AG08395 (cell line): ENCODE measurements at places on chromosomes 7 and 10.

- no peak for DNase-seq
These were observed 172.6 kb downstream of the SKIDA1 start for GRCh38 chr10:21352886-21353285.

- no peak for DNase-seq
These were observed 31.7 kb upstream of the RHOBTB1 start for GRCh38 chr10:60975716-60976115.

DNA sequence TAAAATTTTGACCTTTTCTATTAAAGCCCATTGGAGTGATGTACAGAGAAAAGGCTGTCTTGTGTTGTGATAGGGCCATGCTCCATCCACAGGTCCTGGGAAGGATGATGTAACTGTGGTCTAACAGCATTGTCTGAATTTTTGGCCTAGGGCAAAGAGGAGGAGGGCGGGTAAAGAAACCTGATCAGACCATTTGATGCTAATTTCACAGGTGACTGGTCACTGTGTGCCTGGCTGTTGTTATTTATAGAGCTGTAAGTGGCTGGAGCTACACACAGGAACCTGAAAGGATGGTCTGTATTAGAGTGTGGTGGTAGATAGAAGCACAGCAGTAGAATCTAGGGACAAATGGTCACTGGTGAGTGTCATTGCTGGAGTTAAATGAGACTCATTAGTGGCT is 182.1 kb downstream of the AUTS2 start:
- no peak for DNase-seq

- no peak for DNase-seq
These were observed 1.9 kb upstream of the NDUFB2 start for GRCh38 chr7:140694592-140694991.

- no peak for DNase-seq
These were observed 80.5 kb upstream of the ETV1 start for GRCh38 chr7:14069961-14070360.

DNA sequence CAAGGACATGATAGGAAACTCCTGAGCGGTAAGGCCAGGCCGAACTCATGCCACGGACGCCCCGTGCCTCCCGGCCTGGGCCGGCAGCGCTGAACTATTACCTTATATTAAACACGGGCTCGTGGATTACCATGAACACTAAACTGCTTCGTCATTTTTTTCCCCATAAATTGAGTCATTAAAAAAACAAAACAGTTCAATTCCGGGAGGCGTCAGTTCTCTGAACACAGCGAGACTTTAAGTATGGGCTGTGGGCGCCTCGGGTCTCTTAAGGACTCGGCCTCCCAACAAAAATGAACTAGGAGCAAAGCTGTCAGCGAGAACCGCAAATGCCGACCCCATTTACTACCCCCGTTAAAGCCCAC is 519 bp downstream of the PITRM1 start:
- peak; percentile 39 for DNase-seq

DNA sequence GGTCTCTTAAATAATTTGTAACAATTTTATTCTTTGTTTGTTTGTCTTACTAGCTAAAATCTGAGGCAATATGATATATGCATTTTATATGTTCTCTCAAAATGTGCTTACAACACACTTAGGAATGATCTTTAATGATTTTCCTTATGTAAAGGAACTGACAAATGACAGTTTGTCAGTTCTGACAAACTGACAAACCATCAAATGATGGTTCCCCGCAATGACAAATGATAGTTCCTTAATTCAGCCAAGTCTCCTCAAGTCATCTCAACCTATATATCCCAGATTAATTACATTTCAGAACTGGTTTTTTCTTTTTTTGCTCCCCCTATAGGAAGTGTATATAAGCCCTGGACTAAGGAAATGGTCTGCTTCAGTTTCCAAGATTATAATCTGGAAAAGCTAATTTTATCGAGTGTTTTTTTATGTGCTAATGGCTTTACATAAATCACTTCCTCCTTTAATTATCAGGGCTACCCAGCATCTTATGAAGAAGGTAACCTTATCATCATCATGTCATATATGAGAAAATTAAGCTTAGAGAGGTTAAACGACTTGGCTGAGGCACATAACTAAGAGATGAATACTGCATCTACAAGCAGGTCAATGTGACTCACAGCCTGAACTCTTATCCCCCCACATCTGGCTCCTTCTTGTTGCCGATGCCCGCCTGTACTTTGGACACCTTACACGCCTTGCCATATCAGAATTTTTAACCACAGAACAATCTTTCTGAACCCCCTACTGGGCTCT is 75.1 kb downstream of the RELN start:
- DNase-seq, result no peak

- DNase-seq, result no peak
These were observed 108.6 kb downstream of the ARHGAP22 start for GRCh38 chr10:48496105-48496830.

- no peak for DNase-seq
These were observed 1.5 kb downstream of the PCLO start for GRCh38 chr7:83161186-83161585.

DNA sequence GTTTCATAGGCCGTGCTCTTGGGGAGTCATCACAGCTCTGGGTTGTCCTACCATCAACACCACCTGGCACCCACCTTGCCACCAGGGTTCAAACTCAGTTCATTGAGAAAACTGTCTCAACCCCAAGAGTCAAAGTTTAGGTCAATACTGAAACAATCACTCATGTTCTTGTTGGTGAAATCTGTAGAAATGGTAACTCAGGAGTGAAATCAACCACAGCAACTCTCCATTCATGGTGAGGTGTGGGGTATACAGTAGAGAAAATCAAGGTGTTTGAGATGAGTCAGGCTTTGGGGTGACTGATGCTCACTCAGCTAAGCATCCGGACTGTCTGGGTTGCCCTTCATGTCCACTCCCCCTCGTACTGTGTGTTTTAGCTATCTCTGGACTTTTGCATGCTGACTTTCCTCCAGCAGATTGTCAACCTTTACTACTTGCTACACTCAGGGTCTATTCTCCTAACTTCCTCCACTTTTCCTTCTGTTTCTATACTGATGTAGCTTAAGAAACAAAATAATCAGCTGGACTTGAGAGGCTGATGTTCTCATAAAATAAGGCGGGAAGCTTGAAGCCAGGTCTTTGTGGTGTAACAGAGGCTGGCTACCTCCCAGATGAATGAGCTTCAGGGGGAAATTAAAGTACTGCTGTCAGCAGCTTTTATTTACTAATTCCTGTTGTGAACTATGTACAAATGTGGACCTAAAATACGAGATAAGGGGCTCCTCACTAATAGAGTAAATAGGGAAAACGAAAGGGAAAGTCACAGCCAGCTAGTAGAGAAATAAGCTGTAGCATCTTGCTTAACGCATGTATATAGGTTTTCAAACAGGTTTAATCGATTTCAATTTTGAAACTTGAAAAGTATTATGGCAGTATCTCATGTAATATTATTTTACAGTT is 173.6 kb upstream of the AKR1E2 start:
- no peak for DNase-seq

DNA sequence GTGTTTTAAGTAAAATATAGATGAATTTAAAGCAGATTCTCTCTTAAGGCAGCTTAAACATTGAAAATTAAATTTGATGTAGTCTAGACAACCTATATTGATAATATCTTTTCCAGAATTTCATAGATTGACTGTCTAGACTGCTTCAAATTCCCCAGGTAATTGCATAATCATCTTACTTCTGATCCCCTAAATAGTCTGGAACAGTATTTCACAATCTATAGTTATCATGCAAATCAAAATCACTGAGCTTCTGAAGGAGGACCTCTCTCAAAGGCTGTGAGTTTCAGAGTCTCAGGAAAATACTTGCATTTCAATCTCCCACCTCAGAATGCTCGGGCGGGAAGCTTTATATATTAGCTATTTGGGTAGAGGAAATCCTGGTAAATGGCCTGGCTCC is 87.3 kb downstream of the SEMA3A start:
- no peak for DNase-seq

DNA sequence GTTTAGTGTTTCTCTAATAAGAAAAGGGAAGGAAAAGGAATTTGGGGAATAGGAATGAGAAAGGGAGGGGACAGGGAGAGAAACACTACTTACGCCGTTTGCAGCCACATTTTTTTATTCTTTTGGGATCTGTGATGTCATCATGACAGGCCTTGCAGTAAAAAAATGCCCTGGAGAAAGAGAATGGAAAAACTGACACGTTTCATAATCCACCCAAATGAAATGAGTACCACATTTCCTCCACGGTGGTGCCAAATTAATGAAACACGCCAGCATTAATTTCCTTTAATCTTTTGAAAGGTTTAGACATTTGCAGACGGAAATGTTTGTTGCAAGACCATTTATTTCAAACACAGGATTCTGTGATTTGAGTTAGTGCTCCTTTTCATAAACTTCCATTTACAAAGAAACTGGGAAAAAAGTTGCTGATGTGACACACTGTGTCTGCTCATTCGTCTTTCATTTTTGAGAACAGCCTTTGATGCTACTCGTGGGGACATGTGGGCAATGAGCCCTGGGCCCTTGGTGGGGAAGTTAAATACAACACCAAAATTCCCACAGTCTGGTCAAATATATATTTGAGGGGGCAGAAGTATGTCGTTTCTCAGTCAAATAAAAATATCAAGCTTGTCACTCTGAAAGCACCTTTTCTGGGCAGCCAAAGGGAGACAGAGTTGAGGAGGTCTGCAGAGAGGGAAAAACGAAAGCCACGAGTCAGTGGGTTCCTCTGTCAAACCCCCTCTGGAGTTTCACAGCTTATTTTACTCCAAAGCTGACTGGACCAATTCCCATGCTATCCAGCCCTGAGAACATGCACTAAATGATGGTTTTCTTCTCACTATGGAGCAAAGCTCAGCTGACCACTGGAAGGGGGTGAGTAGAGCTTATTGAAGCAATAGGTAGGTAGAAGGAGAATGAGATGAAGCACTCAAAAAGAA is 625.5 kb downstream of the KCNMA1 start:
- DNase-seq, result peak; percentile 61

- no peak for DNase-seq
These were observed 28.9 kb upstream of the DDC start for GRCh38 chr7:50594136-50594535.

DNA sequence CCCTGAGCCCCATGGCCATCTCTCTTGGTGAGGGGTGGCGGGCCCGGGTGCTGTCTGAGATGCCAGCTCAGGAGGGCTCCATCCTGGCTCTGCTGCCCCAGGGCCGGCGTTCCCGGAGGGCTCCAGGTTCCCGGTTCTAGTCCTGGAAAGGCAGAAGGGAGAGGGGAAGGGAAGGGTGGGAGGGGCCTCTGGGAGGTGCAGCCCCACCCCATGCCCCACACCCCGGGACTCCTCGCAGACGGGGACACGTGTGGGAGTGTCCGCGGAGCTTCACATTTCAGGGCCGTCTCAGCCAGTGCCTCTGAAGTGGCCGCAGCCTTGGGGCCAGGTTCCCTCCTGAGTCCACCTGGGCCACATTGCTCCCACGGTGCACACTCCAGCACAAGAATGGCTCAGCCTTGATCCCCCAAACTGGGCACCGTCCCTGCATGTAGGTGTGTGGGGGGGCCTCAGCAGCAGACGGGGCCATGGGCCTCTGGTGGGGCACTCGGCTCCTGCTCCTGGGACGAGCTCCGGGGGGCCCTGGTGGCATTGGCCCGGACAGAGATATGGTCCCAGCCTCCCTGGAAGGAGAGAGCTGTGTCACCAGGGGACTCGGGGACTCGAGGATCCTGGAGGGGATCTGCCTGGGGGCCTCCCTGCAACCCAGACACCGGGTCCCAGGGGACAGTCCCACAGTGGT is 5.8 kb downstream of the BHLHA15 start:
- no peak for DNase-seq

GRCh38 chr7:71937840-71938371 is 474.2 kb downstream of the CALN1 start:
- DNase-seq, result no peak

- no peak for DNase-seq
These were observed 197.1 kb downstream of the PHTF2 start for GRCh38 chr7:77995717-77996116.

GRCh38 chr7:142795339-142795863 is 24.6 kb downstream of the PRSS2 start:
- DNase-seq, result no peak

DNA sequence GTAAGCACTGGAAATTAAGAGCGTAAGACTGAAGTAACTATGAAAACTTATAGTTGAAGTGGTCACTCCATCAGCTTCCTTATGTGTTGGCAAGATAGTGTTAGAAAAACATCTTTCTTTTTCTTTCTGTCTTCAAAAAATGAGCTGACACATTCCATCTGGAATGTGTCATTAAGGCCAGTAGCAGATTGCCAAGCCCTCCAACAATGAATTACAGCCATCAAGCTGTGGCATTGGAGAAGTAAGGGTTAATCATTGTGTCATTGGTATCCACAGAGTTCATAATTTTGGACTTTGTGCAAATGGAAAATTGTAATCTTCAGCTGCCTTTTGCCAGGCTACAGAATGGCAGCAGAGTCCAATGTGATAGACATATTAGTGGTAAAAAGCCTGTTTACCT is 926.3 kb downstream of the NRG3 start:
- no peak for DNase-seq

- no peak for DNase-seq
These were observed 16.1 kb upstream of the FKBP9 start for GRCh38 chr7:32941181-32941580.

GRCh38 chr10:7492660-7493046 is 81.8 kb upstream of the SFMBT2 start:
- no peak for DNase-seq

- no peak for DNase-seq
These were observed 902 bp upstream of the CLDN15 start for GRCh38 chr7:101238226-101239182.

DNA sequence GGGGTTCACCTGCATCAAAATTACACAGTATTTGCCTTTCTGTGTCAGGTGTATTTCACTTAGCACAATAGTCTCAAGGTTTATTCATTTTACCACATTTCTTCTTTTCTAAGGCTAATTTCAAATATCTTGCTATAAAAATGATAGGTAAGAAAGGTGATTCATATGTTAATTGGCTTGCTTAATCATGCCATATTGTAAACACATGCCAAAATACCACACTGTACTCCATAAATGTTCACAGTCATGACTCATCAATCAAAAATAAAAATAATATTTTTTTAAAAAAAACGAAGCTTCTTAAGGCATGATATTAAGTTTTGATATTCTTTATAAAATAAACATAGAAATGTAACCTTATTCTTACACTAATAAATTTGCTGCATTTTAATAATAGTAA is 947.1 kb downstream of the GRM8 start:
- no peak for DNase-seq

DNA sequence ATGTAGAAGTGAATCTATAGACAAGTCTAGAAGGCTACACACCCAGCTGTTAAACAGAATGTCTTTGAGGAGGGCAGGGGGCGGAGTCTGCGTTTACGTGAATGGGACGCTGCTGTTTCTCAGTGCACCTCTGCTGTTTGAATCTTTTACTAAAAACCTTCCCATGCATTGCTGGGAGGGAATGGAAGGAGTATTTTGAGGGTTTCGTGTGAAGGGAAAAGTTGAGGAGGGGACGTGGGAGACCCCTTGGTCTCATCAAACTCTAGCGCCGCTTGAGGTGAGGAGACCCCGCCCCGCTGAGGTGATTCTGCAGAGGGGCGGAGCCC is 492 bp upstream of the VCL start:
- DNase-seq, result no peak

GRCh38 chr10:26215935-26216584 is 514 bp upstream of the GAD2 start:
- peak; percentile 32 for DNase-seq

- no peak for DNase-seq
These were observed 224.7 kb downstream of the INHBA start for GRCh38 chr7:41478187-41478586.

- DNase-seq, result no peak
These were observed 32.7 kb upstream of the TARP start for GRCh38 chr7:38306171-38306570.

GRCh38 chr10:117364110-117364960 is 10.9 kb downstream of the PDZD8 start:
- DNase-seq, result no peak

GRCh38 chr7:135300913-135301765 is 67.5 kb downstream of the STRA8 start:
- peak; percentile 61 for DNase-seq
